Cortex of kidney (tissue), 1 donor: ENCODE measurements at places on chromosomes 2 and 18.
A peak's percentile ranks its signal among the peaks of the same experiment; 100 is the strongest.

DNA sequence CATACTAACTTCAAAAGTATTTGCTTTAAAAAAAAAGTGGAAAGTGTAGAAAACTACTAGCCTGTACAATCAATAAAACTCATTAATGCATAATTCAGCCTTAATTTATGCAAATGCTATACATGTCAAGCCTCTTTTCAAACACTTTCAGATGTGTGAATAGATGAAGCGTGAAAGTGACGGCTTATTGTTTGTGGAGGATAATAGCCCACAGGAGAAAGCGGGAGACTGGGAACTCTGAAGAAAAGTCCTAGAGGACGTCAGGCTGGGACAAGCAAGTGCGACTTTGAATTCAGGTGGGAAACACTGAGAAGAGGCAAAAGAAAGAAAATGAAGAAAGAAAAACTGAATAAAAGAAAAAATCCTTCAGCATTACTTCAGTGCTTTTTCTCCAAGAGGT, 108.5 kb downstream of the STK39 start:
- no peak for DNase-seq

DNA sequence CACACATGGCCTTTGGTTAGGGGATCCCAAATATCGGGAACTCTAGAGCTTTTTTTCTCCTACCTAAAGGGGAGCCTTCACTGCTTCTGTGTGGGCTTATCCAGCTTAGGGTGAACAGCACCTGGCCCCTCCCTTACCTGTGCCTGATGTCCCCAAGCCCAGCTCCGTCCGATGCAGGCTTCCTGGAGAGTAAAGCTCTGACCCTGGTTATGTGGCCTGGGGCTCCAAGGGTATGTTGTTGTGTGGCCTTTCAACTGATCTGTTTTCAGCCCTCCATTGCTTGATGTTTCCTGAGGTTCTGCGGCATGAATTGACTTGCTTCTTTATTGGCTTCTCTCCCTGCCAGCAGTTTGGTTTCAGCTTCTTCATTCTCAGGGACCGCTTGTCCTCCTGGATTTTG, 66.0 kb downstream of the RAB31 start:
- no peak for DNase-seq

- DNase-seq: no peak
These were observed 134.5 kb downstream of the PTRHD1 start for GRCh38 chr2:24658531-24659202.

GRCh38 chr18:72830109-72830508, 37.7 kb downstream of the NETO1 start:
- DNase-seq: no peak

DNA sequence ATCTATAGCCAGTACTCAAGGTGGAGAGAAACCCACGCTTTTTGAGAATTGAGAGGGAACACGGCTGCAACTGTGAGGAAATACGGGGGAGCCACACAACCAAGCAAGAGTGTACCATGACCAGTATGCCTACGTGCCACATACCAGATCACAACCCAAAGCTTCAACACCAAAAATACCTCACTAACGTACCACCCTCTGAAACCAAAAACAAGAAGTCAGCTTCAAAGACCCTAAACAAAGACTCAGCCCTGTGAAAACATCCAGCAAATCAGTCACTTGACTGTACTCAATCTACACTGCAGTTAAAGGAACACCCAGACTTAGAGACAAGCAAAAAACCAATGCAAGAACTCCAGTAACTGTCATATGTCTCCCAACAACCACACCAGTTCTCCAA, 17.0 kb downstream of the RNU4ATAC start:
- no peak for DNase-seq

DNA sequence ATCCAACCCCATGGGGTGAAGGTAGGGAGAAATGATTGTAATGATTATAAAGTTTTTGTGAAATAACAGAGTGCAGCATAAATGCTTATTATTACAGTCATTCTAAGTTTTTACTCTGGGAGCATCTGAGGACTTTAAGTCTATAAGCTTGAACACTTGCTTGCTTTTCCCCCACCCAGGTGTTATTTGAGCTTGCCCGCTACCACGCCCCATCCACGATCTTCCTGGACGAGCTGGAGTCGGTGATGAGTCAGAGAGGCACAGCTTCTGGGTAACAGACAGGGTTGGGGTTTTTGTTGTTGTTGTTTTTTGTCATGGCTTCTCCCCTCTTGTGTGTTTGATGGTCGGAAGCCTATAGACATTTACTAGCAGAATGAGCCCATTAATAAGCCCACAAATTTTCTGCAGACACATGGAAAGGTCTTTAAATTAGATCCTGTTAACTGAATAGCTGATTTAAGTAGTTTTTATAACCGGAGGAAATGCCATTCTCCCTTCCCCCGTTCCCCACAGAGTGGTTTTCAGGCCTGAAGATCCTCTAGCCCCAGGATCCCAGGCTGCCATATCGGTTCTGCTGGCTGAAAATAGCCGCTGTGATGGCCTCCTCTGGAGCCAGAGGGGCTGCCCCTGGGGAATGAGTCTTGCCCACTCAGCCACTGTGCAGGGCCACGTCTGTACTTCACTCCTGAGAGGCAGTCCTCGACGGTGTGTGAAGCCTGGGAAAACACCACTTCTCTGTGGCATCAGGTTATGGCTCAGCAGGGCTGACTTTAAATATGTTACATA, 39.9 kb upstream of the ELOA2 start:
- DNase-seq: no peak

GRCh38 chr2:234669621-234670020, 172.7 kb upstream of the ARL4C start:
- no peak for DNase-seq

DNA sequence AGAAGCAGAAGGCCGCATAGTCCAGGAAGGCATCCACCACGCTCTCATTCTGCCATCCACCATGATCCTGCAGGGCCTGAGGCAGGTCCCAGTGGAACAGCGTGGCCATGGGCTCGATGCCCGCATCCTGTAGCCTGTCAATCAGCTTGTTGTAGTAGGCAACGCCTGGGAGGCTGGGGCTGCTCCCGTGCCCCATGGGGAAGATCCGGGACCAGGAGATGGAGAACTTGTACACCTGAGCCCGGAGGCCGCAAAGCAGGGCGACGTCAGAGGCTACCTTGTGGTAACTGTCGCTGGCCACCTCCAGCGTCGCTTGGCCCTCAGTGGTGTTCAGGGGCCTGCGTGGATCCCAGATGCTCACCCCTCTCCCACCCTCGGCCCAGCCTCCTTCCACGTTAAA, 19.5 kb downstream of the LCT start:
- no peak for DNase-seq

DNA sequence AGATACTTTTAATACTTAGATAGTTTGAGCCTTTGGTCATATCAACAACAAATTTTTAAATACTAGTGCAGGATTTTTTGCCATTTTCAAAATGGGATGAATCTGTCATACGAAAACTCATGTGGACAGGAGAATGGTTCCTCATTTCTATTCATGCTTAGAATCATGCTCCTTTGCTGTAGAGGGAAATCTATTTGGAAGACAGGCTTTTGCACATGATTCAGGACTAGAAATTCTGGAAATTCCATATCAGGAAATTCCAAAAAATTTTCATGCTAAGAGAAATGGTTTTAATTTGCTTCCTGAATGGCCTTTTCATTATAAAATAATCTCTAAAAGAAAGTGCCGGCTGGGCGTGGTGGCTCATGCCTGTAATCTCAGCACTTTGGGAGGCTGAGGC, 39.3 kb downstream of the MOGAT1 start:
- no peak for DNase-seq

- DNase-seq: no peak
These were observed 8.5 kb upstream of the PAX3 start for GRCh38 chr2:222307143-222307756.

DNA sequence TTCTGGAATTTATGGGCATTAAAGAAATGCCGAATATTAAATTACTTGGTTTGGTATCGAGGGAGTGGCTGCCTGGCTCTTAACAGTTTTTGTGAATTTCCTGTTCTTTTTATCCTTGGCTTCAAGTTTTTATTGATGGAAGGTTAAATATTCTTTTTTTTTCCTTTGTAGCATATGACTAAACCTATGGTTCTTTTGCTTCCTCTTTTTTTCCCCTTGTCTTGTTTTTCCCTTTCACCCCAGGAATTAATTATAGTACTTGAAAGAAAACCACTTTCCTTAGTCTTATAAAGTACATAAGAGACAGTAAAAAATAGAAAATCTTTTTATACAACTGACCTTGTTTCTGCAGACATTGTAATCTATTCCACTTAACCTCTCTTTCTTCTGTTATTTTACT, 42.4 kb downstream of the MGAT5 start:
- no peak for DNase-seq

GRCh38 chr2:37809525-37809924, 115.6 kb upstream of the RMDN2 start:
- DNase-seq: no peak

- peak; percentile 52 for DNase-seq
These were observed 27.1 kb upstream of the PTMA start for GRCh38 chr2:231680992-231681852.

GRCh38 chr18:49834258-49834657, 20.9 kb upstream of the ACAA2 start:
- no peak for DNase-seq

DNA sequence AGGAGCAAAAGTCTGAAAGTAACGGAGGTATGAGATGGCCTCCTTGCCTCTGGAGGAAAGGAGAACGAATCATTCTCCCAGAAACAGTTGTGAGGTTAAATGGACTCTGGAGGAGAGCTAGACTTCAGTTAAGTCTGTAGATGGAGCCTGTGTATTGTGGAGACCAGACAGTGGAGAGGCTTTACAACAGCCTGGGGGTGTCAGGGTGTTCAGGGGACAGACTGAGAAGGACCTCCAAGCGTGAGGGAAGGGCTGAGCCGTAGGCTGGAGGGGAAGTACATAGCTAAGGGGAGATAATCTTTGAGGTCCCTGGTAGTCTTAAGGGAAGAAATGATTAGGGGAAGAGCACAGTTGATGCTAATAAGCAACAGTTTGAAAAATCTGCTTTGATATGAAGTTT, 76.6 kb downstream of the GALNT1 start:
- no peak for DNase-seq
